Left renal pelvis (tissue), 4 donors: ENCODE measurements at places on chromosomes 3 and 15. TPM values are rescaled to one million over a fixed set of nuclear protein-coding genes. Genes with fewer than 3 reads are reported as not detected.

DNA sequence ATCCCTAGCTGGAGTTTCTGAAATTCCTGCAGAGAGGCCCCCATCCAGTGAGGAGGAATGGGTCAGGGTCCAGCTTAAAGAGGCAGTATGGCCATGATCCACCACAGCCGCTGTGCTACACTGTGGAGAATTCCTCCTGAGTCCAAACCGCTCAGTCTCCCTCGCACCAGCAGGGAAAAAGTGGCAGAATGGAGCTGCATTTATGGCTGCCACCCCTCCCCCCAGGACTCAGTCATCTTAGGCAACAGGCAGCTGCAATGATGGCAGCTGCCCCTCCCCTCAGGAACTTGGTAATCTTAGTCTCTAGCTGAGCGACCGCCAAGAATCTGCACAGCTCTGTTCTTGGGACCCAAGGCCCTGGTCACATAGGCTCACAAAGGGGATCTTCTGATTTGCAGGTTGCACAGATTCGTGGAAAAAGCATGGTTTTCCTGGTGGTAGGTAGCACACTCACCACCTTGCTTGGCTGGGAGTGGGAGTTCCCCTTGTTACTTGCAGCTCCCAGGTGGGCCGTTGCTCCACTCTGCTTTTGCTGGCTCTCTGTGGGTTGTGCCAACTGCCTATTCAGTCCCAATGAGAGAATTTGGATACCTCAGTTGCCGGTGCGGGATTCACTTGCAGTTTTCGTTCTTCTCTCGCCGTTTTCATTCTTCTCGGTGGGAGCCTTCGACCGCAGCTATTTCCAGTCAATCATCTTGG lies 204.1 kb downstream of the STXBP5L start:
- DNase-seq = no peak

Gene CELSR3
- 1.3 TPM for polyA plus RNA-seq

DNA sequence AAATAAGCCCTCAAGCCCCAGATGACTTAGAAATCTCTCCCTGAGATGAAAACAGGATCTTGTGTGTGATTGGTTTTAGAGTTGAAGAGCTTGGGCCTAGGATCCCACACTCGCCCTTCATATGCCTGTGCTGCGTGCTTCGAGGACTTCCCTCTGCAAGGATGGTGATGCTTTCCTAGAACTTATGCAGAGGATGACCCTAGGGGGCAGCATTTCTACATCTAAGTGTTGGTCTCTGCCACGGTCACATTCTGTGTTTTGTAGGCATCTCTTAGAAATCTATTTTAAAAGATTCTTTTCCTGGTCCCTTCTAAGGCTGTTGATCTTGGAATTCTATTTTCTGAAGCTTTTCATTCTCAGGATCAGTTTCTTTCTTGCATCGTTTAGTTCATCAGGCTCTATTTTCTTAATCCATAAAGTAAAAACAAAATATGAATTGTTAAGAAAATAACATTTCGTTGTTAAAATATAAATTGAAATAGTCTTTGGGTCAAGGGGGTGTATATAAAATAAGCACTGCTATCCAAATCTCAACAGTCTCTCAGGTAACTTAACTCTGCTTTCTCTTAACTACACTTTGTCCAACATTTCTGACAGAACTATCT lies 45.7 kb downstream of the WDR76 start:
- DNase-seq = peak; percentile 50

Gene ZBTB11
- polyA plus RNA-seq = 26.0 TPM

Gene MUSTN1
- 1.7 TPM for polyA plus RNA-seq

DNA sequence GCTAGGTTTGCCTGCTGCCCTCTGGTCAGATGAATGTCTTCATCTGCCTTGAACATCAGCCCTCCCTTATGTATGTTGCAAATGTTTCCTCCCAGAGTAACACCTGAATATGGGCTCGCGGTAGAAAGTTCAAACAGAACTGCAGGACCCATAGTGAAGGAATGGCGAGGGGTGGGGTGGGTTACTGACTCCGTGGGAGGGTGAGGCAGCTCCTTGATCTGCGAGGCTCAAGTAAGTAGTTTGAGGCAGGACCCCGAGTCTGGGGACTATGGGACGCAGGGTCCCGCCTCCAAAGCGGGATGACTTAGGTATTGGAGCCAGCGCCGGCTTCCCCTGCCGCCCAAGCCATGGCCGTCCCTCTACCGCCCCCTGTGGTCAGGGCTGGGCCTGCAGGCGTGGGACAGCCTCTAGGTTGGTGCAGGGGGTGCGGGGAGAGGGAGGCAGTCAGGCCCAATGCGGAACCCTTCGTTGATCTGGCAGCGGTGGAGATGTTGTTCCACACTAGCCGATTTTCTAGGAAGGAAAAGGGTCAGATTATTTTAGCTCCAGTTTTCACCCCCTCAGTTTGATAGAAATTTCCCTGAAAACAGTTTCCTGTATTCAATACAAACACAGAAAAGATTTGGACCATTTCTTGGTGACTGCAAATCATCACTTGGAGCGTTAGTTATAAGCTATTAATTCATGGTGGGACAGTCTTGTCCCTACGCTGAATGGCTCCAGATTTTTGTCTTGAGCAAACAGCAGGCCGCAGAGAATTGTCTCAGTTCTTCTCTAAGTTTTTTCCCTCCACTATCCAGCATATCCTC lies 72.3 kb downstream of the CORO2B start:
- DNase-seq = no peak

GRCh38 chr15:53611145-53611920 lies 148.1 kb downstream of the WDR72 start:
- no peak for DNase-seq

GRCh38 chr3:37097776-37098175 lies 76.6 kb downstream of the LRRFIP2 start:
- no peak for DNase-seq

DNA sequence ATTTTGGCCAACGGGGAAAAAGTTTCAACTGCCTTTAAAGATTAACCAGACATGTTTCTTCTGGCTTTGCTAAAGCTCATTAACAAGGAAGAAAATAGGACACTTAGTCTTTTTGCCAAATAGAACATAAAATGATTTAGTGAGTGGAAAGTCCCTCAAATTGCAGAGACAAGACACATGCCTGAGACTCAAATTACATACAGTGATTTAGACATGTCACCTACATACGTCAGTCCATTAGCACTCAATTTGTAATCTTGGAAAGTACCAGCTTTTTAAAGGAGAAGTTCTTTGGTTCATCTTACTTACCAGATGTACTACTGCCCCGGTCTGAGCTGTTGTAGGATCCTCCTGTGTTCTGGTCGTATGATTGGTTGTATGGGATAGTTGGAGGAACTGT lies 1134.2 kb downstream of the ROBO1 start:
- no peak for DNase-seq

GRCh38 chr3:183195266-183195665 lies 32.7 kb upstream of the LAMP3 start:
- no peak for DNase-seq

DNA sequence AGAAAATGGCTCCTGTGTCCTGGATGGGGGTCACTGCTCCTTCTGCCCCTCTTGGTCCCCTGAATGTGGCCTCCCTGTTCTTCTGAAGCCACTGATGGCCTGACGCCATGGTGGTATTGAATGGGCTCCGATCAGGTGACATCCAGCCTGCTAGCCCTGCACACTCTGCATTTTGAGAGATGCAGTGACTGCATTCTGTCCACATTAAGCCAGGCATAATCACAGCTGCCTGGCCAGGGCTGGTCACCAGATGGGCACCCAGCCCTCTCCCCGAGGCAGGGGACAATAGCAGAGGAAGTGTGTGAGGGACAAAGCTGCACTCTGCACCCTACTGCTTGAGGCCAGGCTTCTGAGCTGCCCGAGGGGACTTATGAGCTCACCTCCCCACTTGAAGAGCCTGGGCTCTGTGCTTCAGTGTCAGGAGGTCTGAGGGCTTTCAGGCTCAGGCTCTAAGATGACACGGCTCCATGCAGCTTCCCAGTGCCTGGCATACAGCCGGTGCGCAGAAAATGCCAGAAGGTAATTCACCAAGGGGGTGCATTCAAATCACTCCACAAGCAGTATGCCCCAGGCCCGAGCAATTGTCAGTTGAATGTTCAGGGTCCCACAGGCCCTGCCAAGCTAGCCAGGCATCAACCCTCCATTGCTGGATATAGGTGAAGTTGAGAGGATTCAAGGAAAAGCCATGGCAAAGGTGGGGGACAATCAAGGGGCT lies 56.8 kb downstream of the WNT7A start:
- DNase-seq = no peak

GRCh38 chr3:50369012-50369670 lies 9.8 kb upstream of the TMEM115 start:
- no peak for DNase-seq

DNA sequence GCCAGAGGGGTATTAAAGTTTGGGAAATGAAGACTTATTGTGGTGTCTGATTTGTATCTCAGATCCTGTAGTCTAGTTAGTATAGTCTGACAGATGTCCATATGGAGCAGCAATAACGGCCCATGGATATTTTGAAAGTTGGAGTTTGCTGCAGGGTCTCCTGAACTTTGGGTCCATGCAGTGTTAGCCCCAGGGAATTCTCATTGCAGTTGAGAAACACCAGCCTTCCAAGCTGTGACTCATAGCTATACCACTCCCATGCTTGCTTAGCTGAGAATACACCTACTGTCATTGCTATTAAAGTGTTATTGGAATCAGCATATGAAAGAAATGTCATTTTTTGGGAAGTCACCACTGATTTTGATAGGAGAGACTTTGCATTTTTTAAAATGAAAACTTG lies 29.2 kb downstream of the TMOD2 start:
- no peak for DNase-seq

DNA sequence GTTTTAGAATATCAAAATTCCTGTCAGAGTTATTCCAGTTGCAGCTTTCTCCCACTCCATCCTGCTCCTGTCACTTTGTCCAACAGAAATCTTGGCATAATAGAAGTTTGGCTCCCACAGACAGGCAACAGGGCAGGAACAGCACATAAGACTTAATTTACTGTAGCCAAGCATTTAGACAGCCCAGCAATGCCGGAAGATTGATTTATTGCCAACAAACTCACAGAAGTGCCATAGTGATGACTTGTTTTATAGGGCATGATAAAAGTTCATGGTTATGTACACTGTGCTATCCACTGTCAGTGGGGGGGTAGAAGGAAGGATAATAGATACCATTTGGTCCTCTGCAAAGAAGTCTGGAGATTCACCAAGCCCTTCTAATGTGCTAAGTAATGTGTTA lies 98.3 kb upstream of the CBLB start:
- no peak for DNase-seq

Gene SUSD5
- polyA plus RNA-seq = 7.3 TPM

Gene CFAP100
- polyA plus RNA-seq = 0.46 TPM

GRCh38 chr3:158763421-158763820 lies 31.2 kb upstream of the RARRES1 start:
- DNase-seq = no peak

DNA sequence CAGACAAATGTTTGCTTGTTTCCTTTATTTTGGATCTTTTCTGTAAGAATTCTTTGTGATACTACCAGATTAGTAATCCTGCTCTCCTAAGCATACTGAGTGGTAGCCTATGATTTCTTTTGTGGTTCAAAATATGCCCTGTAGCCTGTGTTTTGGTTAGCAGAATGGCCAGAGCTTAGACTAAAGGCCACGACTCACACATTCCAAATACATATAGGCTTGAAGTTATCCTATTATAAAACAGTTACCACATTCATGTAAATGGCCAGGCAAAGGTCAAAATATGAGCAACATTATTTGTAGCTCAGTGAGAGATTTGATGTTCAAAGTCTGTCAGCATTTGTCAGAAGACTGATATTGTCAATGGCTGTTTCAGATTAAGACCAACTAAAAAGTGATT lies 84.5 kb downstream of the MITF start:
- no peak for DNase-seq

Gene CXCR6
- 0.55 TPM for polyA plus RNA-seq

DNA sequence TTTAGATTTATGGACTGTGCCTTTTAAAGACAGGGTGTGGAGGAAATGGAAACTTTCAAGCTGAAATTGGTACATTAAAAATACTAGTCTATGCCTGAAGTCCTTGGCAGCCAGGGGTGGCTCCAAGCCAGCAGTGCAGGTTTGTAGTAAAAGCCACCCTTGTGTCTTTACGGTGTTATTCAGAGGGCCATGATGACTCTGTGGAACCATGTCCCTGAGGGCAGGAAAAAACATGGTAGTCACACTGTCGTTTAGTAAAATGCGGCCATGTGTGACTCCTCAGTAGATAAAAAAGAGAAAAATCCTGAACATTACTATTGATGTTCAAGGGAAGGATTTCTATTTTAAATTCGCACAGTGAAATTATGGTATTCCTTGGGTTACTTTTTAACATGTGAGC lies 2.7 kb downstream of the FAN1 start:
- no peak for DNase-seq

- DNase-seq = no peak
These were observed 29.3 kb downstream of the CCNL1 start for GRCh38 chr3:157130467-157131251.

DNA sequence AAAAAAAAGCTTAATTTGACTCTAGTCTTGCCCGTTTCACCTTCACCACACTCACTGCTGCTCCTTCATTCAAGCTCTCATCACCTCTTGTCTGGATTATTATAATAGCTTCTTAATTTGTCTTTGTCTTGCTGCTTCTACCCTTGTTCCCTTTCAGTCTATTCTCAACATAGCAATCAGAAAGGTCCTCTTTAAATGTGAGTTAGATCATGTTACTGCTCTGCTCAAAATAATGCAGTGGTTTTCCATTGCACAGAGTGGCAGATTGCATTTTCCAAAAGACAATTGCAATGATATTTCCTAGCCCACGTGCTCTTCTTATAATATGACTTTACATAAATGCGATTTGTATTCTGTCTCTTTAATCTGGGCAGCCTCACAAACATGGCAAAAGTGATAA lies 174.6 kb downstream of the ALDH1A2 start:
- DNase-seq = no peak

- DNase-seq = no peak
These were observed 9.3 kb downstream of the MSL2 start for GRCh38 chr3:136186846-136187245.

Gene GPR149
- not detected for polyA plus RNA-seq

Gene ADGRG7
- polyA plus RNA-seq = not detected

DNA sequence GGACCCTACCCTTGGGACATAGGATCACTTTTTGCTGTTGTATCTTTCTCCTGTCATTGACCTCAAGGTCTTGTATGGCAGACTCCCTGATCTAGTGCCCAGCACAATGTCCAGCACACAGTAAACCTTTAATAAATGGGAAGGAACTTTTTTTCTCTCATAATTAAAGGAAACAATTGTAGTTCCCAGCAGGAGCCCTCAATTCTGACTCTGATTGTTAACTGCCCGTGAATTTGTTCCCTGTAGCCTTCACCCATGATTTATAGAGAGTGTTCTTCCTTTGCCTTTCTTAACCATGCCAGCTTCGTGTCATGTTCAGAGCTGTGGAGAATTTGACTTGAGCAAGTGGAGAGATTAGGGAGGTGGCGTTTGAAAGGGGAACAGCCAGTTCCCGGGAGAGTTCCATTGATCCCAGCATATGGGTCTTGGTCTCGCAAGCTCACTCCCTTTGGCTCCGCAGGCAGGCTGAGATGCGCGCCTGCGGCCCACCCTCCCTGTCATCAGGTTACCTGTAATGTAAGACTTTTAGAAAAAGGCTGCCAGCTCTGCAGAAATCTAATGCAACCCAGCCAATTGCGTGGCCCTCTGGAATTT lies 182.6 kb downstream of the TP63 start:
- peak; percentile 12 for DNase-seq

GRCh38 chr3:96779810-96780209 lies 34.6 kb upstream of the EPHA6 start:
- no peak for DNase-seq
